Thoracic aorta (tissue), 2 donors: ENCODE measurements at places on chromosomes 7 and 10. TPM values are rescaled to one million over a fixed set of nuclear protein-coding genes. Genes with fewer than 3 reads are reported as not detected.

The SPDYE2 gene
- not detected for total RNA-seq

The WNT16 gene
- not detected for total RNA-seq

The PRR15 gene
- 2.5 TPM for total RNA-seq

The DOCK1 gene
- total RNA-seq = 52.9 TPM

The NACAD gene
- total RNA-seq = 11.1 TPM

The ANKRD16 gene
- total RNA-seq = 15.0 TPM

The STEAP2 gene
- 27.7 TPM for total RNA-seq

DNA sequence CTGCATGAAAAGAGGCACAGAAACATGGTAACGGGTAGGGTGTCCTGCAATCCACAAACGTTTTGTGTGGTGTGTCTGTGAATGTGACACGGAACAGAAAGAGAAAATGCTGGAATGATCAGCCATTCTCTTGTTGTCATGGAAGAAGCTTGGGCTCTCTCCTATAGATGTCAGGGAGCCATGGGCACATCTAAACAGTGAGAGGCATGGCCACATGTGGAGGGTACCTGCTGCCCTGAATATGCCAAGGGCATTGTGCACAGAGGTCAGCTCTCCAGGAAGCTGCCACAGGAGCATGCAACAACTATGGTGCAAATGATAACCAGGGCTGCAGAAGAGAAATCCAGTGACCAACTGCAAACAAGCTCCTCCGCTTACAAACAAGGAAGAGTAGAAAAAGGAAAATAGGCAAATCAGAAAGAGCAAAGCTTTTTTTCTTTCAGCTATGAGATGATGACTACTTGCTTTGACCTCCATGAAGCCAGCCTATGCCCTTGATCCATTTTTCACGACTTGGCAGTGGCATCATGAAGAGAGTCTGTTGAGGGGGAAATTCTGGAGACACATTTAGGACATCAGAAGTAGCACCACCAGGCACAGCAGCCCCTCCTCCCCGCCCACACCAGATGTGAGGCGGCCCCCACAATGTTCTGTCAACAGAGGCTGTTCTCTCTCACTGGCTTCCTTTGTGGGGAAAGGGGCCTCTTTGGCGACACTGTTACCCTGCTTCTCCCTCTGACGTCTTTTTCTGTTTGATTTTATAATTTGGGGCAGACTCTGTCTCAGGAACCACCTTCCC is 4.8 kb upstream of the PDE1C start:
- DNase-seq = no peak

DNA sequence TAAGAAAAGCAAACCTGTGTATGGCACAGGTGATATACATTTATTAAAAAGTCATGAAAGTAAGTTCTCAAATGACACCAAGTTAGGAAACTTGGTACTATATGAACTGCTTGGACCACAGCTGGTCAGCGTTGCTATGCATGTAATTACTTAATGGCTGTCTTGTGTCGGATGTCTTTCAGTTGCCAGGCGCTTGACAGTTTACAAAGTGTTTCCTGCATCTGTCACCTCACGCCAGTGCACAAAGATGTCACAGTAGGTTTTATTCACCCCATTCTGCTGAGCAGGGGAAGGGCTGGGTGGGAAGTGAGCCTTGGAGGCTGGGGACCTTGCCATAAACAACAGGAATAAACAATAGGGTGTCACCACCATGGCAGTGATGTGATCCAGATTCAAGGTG is 35.8 kb downstream of the ADAM12 start:
- no peak for DNase-seq

DNA sequence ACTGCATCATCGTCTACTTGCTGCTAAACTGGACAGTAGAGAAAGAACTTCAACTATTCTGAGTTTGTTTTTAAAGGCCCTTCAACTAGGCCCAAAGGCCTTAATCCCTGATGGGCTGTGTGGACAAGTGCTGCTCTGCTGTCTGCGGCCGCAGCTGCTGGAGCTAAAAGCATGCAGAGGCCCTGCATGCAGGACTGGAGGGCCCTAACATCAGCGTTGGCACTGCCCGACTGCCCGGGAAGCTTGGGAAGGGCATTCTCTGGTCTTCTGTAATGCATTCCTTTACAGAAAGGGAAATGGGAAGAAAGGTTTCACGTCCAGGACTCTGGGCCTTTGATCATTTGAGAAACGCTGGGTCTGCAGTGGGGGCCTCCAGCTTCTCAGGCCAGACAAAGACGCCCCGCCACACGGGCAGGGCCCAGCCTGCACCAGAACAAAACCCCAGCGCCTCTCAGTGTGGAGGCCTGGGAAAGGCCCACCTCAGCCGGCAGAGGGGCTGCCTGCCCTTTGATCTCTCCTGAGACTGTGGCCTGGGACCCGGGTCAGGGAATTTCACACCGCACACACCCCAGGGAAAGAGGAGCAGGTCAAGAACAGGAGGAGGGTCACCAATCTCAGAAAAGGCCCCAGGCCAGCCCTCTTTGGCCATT is 229.3 kb downstream of the DNAJB6 start:
- no peak for DNase-seq

DNA sequence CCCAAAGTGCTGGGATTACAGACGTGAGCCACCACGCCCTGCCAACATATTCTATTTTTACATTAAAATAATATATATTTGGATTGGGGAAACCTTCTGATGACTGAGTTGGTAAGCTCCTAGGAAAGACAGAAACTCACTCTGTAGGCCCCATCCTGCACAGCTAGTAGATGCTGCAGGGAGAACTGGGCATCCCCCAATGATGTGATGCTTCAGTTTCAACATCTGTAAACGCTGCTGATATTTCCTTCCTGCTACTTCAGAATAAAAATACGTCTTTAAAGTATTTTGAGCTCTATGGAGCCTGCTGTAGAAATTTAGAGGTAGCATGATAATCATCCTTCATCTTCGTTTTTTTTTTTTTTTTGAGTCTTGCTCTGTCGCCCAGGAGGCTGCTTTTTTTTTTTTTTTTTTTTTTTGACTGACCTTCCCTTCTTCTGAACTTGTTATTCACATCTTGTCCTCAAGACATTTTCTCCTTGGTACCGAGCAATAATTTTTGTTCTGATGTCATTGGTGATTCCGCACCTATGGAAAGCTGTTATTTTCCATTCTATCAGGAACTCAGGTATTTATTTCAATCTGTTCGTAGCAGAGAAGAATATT is 21.8 kb upstream of the INPP5F start:
- no peak for DNase-seq

DNA sequence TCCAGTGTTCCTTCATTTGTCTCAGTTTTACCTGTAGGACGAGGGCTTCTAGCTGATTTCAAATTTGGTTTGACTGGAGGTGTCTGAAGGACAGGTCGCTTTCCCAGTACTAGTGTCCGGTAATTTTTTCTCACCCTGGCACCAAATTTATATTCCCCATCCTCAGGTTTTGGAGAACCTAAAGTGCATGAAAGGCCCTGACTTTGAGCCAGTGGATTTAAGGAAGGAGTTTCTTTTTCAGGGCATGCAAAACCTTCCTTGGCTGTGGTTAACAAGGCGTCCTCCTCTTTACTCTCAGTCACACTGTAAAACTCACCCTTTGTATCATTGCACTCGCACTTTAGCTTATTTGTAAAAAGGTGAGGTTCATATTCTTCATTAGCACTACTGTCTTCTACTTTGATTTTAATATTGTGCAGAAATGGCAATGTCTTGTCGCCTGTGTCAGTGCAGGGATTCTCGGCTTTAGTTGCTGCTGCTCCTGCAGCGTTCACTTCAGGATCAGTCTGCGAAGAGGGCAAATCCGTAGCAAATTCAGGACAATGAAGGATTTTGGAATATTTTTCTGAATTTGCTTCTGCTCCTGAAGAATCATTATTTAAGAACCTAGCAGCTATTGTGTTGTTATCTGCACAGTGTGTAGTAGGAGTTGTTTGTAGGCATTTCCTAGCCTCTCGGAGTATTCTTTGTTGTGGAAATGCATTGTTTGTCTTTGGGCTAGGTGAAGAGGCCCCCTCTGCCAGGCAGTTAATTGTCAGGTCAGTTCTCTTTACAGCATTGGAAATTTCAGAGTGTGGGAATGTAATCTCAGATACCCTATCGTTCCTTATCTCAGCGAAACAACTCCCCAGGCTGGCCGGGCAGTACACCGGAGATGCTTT is 9.9 kb downstream of the SKIDA1 start:
- no peak for DNase-seq

- peak; percentile 1 for DNase-seq
Observed at GRCh38 chr7:30921540-30922401, 10.1 kb downstream of the AQP1 start.

- no peak for DNase-seq
Observed at GRCh38 chr7:133742709-133743538, 384.2 kb upstream of the LRGUK start.

DNA sequence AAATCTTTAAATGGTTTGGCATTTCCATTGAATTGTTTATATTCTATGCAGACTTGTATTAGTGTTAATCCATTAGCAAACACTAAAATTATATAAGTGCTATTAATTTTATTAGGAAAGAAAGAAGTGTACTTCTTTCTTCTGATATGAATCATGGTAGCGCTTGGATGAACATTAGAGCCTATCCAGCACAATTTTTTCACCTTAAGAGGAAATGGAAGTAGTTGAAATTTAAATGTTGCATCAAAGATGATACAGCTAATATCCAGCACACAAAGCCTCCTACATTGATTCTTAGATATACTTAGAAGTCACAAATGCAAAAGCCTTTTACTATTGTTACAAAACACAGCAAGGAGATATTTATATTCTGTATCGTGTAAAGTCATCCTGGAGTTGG is 174.5 kb downstream of the AHR start:
- DNase-seq = no peak

GRCh38 chr10:127963136-127963535 is 56.2 kb downstream of the PTPRE start:
- DNase-seq = no peak

- DNase-seq = no peak
Observed at GRCh38 chr7:16484453-16485158, 19.1 kb upstream of the SOSTDC1 start.
